ENCODE measurements at places on chromosomes 6 and 20.

DNA sequence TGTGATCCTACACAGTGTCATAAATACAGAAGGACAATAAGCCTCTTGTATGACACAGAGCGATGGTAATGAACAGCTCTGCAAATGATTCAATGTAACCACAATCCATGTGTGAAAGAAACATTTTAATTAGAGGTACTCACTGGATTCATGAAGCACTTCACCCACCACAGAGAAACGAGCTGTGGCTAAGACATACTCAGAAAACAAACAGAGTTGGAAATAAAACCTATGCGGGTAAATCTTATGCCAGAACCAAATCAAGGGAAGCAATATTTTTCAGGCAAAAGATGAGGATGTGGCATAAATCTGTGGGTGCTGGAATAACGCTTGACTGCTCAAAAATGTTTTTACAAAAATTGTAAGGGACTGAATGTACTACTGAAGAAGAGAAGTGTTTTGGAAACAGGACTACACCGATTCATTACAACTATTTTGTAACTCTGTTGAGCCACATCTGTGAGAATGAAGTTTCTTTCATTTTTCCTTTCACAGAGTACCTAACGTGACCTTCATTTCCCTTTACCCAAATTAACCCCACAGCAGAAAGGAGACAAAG, 112.1 kb downstream of the WDR27 start:
- DNase-seq = no peak

DNA sequence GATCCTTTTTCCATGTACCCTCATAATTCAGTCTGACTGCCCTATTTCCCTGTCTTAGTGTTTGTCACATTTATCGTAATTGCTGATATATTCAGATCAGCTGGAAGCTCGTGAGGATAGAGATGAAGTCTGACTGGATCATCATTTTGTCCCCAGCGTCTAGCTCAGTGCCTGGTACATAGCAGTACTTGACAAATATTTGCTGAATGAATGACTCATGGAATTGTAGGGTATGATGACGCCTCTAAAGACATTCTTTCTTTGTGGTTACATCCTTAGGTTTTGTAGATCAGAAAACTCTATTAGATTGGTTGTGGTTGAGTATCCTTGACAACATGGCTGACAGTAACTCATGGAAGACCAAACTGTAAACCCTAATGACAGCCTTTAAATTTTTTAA, 68.9 kb downstream of the MTHFD1L start:
- no peak for DNase-seq

DNA sequence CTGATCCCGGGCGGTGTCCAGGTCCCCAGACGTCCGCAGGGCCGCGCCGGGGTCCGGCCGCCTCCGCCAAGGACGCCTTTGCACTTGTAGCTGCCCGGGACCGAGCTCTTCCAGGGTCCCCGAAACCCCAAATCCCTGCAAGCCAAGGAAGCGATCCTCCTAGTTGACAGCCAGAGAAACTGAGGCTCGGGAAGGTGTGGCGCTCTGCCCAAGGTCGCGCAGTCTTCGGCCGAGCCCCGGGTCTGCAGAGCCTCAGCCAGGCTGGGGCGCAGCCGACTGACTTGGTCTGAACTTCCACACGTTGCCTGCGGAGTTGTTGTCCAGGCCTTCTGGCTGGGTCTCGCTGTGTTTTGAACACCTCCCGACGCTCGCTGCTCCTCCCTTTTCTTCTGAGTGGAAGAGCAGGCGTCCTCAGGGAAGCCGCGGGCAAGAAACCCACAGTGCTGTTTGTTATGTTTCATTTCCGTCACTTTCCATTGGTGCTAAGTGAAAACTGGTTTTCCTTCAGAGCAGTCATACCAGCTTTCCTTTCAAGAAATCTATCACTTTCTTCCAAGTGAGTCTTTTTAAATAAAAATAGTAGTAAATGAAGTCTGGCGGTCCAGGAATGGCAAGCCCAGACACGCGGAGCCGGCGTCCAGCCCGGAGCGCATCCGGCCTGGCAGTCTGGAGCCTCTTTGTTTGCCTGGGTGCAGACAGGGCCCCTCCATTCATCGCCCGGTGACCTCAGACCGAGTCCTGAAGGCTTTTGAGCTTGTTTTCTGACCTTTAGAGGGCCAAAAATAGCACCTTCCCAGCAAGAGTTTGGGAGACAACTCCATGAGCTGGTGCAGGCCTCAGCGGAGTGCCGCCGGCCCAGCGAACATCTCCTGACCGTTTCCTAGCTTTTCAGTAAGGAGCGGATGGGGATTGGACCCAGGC, 698 bp downstream of the FAM210B start:
- DNase-seq = no peak

DNA sequence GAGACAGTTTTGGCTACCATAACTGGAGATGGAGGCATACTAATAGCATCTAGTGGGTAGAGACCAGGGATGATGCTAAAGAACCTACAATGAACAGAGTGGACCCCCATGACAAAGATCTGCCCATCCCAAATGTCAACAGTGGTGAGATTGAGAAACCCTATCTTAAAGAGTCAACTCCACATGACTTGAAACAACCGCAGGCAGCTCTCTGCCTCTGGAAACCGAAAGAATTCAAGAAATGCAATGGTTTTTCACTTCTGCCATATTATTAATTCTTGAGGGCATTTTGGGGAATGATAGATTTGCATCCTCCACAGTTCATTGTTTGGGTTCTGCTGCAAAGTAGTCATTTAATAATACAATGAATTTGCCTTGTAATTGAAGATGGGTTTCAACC, 463.4 kb downstream of the MAFB start:
- DNase-seq = no peak

- no peak for DNase-seq
Observed at GRCh38 chr6:13593720-13594119, 19.3 kb downstream of the SIRT5 start.

DNA sequence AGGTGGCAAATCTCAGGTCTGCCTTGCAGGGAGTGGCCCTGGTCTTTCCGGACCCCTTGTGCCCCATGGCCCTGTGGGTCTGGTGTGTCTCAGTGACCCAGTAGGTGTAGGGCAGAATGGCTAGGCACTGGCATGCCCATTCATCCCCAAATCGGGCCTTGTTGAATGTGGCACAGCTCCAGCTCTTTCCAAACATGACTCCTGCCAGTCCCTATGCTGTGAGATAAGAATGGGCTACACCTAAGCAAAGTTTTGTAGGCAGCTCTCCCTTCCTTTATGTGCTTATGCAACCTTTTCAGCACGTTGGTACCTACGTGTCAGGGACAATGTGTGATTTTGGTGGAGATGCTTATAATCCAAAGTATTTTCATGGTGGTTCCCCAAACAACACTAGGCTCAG, 33.9 kb downstream of the FOXO3 start:
- DNase-seq = no peak

GRCh38 chr6:89258912-89259311, 41.8 kb upstream of the GABRR1 start:
- no peak for DNase-seq
